ENCODE measurements at places on chromosomes 2 and 18.

DNA sequence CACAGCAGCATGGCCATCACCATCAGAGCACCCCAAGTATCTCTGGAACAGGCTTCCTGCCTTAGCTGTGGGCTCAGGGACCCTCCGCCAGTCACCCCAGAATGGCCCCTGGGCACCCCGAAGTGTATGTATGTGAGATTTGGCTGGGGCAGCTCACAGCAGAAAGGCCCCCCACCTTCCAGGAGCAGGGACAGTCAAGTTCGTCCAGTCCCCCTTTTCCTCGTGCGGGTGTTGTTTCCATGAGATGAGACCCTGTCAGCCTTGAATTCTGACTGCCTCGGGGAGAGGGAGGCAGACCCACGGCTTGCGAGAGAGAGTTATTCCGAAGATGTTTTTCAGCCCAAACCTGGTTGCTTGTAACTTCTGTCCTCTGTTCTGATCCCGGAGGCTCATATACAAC lies 290.9 kb upstream of the HDAC4 start:
- no peak for DNase-seq

DNA sequence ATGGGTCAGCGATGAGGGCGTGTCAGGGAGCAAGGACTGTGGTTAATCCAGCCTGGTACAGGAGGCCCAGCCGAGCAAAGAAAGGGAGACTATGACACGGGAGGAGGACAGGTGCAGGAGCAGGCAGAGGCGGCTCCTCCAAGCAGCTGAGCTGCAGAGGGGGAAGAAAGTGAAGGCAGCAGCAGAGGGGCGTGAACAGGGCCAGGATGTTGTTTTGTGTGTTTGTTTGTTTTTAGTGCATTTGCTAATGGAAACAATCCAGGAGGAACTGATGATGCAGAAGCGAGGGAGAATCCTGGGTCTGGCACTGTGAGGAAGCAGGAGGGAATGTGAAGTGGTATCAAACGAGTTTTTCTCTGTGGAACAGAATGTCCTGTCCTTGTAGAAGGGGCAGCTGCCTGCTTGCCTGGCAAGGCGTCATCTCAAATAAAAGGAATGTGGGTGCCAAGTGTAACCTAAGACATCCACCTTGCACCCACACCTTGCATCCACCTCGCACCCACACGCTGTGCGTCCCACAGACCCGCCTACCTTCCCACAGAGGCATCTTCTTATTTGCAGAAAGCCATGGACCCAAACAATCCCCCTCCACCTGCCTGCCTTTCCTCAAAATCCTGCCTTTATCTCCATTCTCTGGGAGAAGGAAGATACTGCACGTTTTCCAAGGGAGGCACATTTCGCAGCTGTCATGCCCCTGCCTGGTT lies 134.8 kb downstream of the SH3BP4 start:
- DNase-seq, result no peak

DNA sequence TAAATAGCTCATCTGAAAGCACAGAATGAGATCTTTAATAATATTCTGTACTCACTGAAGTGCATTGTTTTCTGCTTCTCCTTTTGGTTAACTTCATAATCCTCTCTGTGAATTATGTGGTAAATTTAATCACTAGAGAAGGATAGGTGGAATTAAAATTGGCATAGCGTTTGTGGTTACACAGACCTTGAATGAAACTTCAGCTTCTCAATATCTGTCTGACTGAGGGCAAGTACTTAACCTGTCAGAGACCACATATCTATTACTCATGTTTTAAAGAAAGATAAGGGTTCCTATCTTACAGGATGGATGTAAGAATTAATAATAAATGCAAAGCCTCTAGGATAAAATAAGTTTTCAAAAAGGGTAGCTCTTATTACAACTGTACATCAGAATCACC lies 861.8 kb downstream of the TRIB2 start:
- DNase-seq, result no peak

GRCh38 chr18:53784253-53784652 lies 440.2 kb downstream of the MBD2 start:
- DNase-seq, result no peak

DNA sequence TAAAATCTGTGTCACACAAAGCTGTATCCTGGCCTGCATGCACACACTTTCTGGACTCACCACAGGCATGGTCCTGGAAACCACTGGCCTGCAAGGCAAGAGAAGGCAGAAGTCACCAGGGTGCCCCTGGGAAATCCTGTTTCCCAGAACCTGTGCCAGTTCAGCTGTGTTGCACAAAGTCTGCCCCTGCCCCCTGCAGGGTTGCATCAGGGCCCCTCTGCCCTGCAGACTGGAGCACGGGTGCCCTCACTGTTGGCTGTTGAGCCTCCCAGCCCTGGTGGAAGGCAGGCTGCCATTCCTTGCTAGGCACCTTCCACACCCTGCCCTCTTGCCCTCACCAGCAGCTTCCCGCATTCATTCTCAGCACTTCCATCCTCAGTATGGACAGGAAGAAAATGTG lies 18.0 kb upstream of the TUBB6 start:
- DNase-seq, result no peak

GRCh38 chr2:98931596-98931995 lies 4.4 kb downstream of the CRACDL start:
- DNase-seq, result no peak

GRCh38 chr2:207311316-207312005 lies 145.7 kb upstream of the KLF7 start:
- DNase-seq, result no peak

DNA sequence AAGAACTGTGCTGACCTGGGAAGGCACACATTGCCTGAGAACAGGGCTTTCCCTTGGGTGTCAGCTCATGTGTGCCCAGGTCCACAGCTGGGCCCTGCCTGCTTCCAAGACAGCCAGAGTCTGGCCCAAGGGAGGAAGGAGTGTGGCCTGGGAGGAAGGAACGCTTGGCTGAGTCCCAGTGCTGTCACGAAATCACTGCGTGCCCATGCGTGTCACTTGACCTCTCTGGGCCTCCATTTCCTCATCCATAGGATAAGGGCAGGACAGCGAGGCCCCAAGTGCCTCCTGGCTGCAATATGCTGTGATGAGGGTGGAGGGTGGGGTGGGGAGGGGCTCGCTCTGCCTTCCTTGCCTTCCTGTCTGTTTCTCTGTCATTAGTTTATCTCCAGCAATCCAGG lies 642 bp upstream of the KCNK3 start:
- DNase-seq, result no peak

GRCh38 chr2:78024996-78025395 lies 502.8 kb upstream of the LRRTM4 start:
- DNase-seq, result no peak

- DNase-seq, result no peak
Measured at GRCh38 chr2:110727923-110728322, 4.5 kb upstream of the ACOXL start.
